ENCODE measurements at places on chromosomes 7 and 10.

DNA sequence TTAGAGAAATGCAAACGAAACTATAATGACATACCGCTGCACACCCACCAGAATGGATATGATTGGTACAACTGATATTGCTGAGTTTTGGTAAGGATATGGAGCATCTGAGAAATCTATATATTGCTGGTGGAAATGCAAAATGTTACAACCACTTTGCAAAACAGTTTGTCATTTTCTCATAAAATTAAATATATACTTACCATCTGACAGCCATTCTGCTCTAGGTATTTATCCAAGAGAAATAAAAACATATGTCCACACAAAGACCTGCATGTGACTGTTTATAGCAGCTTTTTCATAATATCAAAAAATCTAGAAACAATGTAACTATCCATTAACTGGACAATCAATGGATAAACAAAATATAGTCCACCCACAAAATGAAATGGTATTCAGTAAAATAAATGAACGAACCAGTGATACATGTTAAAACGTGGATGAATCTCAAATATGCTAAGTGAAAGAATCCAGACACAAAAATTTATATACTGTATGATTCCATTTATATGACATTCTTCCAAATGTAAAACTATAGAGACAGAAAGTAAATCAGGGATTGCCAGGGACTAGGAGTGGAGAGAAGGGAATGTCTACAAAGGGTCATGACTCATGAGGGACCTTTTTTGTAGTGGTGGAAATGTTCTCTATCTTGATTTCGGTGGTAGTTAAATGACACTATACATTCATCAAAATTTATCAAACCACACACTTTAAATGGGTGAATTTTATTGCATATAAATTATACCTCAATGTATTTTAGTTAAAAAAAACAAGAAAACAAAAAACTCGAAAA, 312.0 kb upstream of the GLI3 start:
- DNase-seq: no peak

DNA sequence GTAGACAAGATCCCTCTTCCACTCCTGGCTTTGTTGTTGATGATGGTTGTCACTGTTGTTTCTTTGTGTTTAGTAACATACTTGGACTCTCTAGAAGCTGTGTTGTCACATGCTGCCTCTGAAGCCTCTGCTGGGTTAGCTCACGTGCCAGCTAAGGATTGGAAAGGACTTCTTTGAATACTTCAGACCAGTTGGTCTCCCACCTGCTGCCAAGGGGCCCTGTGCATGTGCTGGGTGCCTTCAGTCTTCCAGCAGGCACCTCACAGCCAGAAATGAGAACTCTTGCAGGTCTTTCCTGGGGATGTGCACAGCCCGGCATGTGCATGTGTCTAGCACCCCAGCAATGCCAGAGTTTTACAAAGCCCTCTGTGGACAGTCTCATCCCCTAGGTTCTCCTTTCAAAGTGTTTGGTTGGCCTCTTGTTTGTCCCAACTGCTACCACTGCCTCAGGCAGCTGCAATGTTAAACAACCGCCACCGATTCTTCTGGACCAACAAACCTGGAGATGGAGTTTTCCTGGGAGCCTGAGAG, 21.7 kb upstream of the NCAPG2 start:
- no peak for DNase-seq

DNA sequence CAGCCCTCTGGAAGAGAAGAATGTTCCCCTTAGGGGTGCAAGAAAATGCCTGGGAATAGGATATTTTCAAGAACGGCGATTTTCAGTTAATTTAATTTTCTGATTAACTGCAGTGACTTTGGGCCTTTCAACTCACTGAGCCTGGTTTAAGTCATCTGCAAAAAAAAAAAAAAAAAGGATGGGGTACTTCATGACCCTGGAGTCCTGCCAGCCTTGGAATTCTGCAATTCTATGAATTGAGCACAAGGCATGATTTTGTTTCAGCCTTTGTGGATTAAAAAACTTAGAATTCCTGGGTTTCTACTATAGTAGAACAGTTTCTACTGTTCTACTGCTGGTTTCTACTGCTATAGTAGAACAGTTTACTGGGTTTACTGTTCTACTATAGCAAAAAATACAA, 58.3 kb upstream of the CALD1 start:
- no peak for DNase-seq

DNA sequence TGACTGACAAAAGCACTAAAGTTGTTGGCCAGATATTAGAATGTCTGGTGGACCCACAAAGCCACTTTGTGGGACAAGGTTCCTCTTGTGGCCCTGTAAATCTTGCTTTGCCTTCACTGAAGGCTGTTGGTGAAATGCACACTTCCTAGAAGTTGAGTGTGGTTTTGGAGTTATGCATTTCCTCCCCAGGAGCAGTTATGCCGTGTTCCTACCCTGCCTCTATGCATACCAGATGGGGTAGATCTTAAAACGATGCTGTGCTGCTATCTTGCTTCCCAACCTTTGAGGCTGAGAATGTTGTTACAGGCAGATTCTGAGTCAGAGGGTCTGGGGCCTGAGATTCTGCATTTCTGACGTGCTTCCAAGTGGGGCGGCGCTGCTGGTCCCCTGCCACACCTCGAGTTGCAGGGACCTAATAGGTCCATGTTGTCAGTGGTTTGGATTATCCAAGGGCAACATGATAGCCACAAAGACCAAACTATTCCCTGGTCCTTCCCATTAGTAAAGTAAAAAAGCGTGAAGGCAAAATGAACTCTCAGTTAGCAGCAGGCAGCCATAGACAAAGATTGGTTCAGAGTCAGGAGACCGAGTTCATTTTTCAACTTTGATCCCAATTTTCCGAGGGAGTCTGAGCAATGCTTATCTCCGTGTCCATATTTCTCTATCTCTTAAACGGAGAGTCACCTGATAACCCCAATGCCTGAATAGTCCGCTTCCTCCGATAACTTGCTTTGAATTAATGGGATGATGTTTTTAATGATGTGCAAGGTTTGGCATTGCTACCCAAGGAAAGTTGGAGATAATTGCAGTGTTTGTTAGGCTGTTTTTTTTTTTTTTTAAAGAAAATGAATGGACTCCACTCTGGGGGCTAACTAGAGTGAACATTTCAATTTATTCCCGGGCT, 55.8 kb downstream of the CDHR3 start:
- no peak for DNase-seq

- DNase-seq: peak; percentile 79
These were observed 4.3 kb upstream of the YKT6 start for GRCh38 chr7:44196450-44196872.

- DNase-seq: no peak
These were observed 79.6 kb upstream of the ANKRD1 start for GRCh38 chr10:91000470-91000869.

GRCh38 chr7:3370068-3370830, 69.2 kb downstream of the SDK1 start:
- DNase-seq: peak; percentile 12

DNA sequence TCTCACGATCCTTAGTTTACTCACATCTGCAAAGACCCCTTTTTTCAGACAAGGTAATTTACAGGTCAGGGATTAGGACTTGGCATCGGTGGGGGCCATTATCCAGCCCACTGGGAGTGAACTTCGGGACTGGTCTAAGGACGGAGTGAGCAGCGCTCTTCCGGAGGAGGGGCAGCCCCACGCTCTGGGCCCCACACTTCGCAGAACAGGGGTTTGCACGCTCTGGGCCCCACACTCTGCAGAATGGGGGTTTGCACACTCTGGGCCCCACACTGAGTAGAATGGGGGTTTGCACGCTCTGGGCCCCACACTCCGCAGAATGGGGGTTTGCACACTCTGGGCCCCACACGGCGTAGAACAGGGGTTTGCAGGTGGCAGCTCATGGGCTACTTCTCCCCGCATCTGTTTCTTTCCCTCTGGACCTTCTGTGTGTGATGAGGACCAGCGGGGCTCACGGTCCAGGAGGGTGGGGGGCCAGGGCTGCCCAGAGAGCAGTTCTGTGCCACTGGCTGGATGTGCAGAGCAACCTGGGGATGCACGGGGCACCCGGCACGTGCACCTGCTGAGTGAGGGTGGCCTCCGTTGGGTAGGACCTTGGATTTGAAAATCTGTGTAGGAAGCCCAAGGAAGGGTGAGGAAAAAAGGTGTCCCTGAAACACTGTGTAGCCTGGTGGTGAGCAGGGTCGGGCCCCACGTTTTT, 134.8 kb downstream of the WDR37 start:
- no peak for DNase-seq

DNA sequence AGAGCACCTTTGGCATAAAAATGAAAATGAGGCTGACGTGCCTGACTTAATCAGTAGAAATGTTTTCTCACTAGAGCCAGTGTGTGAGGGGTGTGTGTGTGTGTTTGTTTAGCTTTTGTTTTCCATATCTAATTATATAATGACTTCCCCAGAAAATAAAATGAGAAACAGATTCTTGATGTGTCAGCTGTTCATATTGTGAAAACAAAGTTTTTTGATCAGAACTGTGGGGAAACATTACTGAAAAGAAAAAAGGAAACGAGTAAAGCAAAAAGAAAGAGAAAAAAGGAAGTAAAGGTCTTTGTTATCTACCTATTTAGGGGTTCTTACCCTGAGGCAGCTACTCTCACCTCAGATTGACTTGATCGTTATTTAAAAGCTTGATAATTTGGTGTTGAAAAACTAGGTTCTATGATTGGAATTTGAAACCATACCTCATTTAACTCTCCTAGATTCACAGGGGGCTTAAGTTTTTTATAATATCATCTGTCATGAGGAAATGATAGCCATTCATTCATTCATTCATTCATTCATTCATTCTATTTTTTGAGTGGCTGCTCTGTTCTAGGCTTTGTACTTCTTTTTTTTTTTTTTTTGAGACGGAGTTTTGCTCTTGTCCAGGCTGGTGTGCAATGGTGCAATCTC, 58.0 kb downstream of the CREM start:
- DNase-seq: no peak

DNA sequence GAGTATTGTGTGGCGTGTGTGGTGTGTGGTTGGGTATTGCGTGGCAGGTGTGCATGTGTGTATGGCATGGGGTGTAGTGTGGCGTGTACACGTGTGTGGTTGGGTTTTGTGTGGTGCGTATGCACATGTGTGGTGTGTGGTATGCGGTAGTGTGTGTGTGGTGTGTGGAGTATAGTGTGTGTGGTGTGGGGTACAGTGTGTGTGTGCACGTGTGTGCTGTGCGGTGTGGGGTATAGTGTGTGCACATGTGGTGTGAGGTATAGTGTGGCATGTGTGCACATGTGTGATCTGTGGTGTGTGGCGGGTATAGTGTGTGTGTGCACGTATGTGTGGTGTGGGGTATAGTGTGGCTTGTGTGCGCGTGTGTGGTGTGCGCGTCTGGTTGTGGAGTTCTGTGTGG, 20.9 kb upstream of the UTF1 start:
- no peak for DNase-seq

DNA sequence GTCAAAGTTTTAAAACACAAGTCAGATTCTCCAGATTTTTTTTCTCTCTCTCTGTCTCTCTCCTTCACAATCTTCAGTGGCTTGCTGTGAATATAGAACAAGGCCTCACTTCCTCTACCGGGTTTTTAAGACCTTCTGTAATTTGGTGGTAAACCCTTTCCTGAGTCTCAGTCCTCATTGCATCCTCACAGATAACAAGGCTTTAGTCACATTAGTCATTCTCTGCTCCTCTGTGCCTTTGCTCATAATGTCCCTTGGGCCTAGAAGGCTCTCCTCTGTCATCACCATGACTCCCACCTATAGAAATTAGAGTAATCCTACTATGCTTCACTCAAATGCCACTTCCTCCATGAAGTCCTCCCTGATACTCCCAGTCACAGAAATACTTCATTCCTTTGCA, 172.7 kb upstream of the HPS1 start:
- DNase-seq: no peak

- DNase-seq: no peak
These were observed 113.1 kb downstream of the RNF32 start for GRCh38 chr7:156753630-156754029.

DNA sequence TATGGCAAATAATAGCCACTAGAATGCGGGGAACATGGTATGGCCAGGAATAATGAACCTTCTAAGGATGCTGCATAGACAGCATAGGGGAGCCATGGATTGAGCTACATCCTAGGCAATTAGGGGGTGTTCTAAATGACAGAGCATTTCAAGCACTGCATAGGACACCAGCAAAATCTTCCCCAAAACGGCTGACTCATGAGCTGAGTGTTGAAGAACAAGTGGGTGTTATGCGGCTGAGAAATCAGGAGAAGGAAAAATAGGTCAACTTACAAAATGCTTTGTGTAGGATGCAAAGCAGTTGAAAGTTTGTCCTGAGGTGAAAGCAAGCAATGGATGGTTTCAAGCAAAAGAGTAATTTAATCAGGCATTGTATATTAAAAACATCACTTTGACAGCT, 1023.5 kb upstream of the C7orf33 start:
- DNase-seq: no peak

DNA sequence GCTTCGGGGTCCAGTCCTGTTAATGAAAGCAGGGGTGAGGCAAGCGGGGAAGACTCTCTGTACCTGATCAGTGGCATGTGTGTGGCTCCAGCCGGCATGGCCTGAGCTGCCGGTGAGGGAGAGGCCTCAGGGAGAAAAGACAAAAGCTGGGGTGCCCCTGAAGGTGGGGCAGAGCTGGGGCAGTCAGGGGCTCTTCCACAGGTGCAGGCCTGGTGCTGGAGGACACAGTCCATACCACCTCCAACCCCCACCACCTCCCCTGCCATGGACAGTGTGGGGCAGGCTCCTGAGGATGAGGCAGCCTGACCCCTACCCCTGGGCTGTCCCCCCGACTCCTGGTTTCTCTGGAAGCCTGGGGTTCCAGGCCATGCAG, 129.5 kb downstream of the LHPP start:
- DNase-seq: no peak

DNA sequence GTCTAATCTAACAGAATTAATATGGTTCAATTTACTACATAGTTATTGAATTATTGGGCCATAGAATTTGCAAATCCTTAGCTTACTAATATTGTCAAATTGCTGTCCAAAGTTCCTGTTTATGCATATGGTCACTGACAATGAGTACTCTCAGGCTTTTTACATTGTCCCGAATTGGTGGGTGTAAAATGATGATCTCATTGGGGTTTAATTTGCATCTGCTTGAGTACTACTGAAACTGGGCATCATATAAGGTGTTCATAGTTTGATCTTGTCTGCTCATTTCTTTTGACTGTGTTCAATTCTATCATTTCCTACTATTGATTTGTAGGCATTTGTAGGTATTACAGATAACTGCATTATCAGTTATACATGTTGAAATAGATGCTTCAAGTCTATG, 12.7 kb downstream of the ABCA13 start:
- DNase-seq: no peak

GRCh38 chr7:30459591-30460245, 18.9 kb downstream of the NOD1 start:
- DNase-seq: no peak
